ENCODE measurements at places on chromosomes 6 and 20. TPM values are rescaled to one million over a fixed set of nuclear protein-coding genes. Genes with fewer than 3 reads are reported as not detected.

Gene LINC00237
- total RNA-seq, result not detected

Gene TNNC2
- total RNA-seq, result not detected

Gene CST2
- not detected for total RNA-seq

Gene PTCRA
- total RNA-seq, result not detected

Gene ZSCAN31
- 0.79 TPM for total RNA-seq

Gene ADGRF5
- total RNA-seq, result not detected

Gene CPNE5
- total RNA-seq, result 0.65 TPM

Gene PSMF1
- 172 TPM for total RNA-seq

Gene SNX14
- 47.1 TPM for total RNA-seq

Gene C6orf118
- not detected for total RNA-seq

Data from activated CD4-positive, alpha-beta T cell treated with anti-CD3 and anti-CD28 coated beads, Interleukin-2, amount 10 ng/mL, durations not matched to agents 24 days and 14 days (primary cell).